ENCODE measurements at places on chromosomes 2 and 18.

DNA sequence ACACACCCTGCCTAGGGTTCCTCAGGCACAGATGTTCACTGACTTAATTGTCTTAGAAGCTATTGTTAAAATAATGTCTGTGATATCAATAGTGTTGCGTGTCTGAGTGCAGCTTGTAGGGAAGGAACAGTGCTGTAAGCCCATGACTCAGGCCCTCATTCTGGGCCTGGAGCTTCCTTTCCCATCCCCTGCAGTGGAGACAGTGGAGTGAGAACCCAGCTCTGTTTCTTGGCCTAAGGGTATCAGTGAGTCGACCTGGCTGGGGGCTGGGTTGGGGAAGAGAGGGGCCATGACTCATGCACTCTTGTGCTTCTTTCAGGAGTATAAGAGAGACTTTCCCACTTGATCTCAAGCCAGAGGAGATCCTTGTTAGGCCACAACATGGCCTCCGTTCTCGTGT lies 106.8 kb downstream of the HRH4 start:
- no peak for DNase-seq

GRCh38 chr2:188047735-188048134 lies 243.9 kb upstream of the GULP1 start:
- DNase-seq, result no peak

DNA sequence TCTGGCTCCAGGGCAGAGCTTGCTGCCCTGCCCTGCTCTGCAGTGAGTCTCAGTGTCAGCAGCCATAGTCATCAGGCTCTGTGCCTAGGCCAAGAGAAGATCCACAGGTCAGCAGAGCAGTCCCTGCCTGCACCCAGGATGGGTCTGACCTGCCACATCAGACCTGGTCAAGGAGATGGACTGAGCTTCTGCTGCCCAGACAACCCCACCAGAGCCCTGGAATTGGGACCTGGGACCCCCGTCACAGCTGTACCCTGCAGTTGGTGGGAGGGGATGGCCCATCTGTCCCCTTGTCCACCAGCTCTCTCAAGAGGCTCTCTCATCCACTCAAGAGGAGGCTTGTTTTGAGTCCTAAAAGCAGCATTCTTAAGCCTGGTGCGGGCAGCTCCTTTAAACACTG lies 142.6 kb downstream of the TFCP2L1 start:
- DNase-seq, result no peak

GRCh38 chr2:211944572-211944971 lies 594.0 kb downstream of the ERBB4 start:
- no peak for DNase-seq

- no peak for DNase-seq
Observed at GRCh38 chr18:39862341-39862740, 2092.7 kb upstream of the PIK3C3 start.

GRCh38 chr2:127381762-127382161 lies 6.0 kb downstream of the MAP3K2 start:
- no peak for DNase-seq
